NCI-H774 (cell line): ENCODE measurements at places on chromosomes 1 and 21.

GRCh38 chr1:82086739-82087138, 286.0 kb downstream of the ADGRL2 start:
- no peak for DNase-seq

GRCh38 chr1:181685211-181685610, 201.9 kb downstream of the CACNA1E start:
- DNase-seq = no peak

DNA sequence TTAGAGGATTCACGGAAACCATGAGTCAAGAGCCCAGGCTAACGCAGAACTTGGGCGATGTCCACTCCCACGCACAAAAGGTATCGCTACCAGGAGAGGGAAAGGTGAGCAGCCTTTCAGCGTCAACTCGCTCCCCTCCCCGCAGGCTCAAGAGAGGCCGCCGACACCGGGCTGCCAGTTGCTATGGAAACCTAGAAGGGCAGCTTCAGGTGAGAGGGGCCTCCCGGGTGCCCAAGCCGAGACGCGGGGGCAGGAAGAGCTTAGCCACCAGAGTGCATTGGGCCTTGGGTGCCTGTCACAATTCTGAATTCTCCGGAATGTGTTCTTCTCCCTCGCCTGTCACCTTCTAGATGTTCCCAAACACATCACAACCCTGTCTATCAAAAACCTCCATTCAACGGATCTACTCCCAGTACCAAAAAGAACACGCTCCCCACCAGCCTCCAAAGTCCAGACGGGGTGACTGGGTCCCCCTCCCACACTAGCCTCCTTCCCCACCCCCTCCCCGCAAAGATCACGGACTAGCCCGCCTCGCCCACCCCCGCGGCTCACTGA, 694 bp downstream of the MEAF6 start:
- DNase-seq = peak; percentile 56

- no peak for DNase-seq
These were observed 70.3 kb downstream of the PIK3CD start for GRCh38 chr1:9721606-9722377.

DNA sequence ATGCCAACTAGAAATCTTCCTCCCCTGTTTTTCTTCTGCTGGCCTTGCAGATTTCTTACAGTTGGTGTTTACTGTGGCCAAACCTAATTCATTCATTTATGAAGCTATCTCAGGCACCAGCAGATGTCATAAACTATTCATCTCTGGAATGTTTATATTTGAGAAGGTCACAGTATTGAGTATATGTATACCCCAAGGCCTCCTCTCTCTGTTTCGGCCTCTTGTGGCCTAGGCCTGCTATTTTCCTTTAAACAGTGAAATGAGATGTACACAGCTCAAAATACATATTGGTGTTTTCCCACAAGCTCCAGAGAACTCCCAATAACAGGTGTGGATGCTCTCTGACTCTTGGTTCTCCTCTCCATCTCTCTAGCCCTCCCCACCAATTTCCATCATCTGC, 520.7 kb upstream of the CAMK1G start:
- no peak for DNase-seq

GRCh38 chr1:47690341-47691250, 252.8 kb downstream of the FOXD2 start:
- no peak for DNase-seq

GRCh38 chr1:31617916-31618746, 642 bp downstream of the HCRTR1 start:
- peak; percentile 55 for DNase-seq

GRCh38 chr21:29581393-29581792, 282.7 kb downstream of the BACH1 start:
- no peak for DNase-seq

DNA sequence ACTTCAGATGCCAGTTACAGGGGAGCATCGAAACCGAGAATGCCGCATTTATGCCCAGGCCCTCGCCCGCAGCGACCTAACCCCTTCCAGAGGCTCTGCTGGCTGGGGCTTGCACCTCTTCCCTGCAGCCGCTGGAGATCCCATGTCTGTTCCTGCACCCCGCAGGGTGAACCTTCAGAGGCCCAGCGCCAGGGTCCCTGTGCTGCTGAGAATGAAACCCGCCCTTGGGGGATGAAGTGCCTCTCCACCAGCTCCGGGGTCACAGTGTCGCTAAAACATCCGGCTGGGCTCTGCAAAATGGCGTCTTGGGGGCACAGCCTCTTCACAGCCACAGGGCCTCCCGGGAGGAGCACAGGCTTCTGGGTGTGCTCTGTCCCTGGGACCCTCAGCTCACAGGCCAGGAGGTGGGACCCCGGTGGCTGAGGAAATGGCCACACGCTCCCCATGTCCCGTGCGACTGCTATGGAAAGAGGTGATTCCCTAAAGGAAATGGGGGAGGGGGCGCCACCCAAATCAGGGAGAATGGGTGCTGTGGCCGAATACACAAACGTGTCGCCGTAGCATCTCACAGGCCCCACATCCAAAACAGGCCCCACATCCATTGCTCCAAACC, 39.9 kb upstream of the TSPEAR start:
- DNase-seq = no peak

- no peak for DNase-seq
These were observed 238.6 kb downstream of the DUSP10 start for GRCh38 chr1:221503268-221503667.

GRCh38 chr1:152795686-152796085, 835 bp upstream of the LCE1D start:
- DNase-seq = no peak

- DNase-seq = no peak
These were observed 243.1 kb upstream of the PKN2 start for GRCh38 chr1:88441022-88441421.

- no peak for DNase-seq
These were observed 41.0 kb upstream of the SCAF4 start for GRCh38 chr21:31772674-31773555.

GRCh38 chr1:84223751-84224432, 77.6 kb upstream of the SAMD13 start:
- DNase-seq = no peak
